ENCODE measurements at places on chromosomes 2 and 18. TPM values are rescaled to one million over a fixed set of nuclear protein-coding genes. Genes with fewer than 3 reads are reported as not detected.

- DNase-seq: no peak
Observed at GRCh38 chr2:10303694-10304378, 1.1 kb downstream of the HPCAL1 start.

GRCh38 chr2:38462121-38462661, 85.1 kb upstream of the ATL2 start:
- peak; percentile 98 for DNase-seq

- no peak for DNase-seq
Observed at GRCh38 chr2:207284556-207285472, 119.1 kb upstream of the KLF7 start.

Gene ALLC
- not detected for polyA plus RNA-seq
